ENCODE measurements at places on chromosomes 11 and 22.

DNA sequence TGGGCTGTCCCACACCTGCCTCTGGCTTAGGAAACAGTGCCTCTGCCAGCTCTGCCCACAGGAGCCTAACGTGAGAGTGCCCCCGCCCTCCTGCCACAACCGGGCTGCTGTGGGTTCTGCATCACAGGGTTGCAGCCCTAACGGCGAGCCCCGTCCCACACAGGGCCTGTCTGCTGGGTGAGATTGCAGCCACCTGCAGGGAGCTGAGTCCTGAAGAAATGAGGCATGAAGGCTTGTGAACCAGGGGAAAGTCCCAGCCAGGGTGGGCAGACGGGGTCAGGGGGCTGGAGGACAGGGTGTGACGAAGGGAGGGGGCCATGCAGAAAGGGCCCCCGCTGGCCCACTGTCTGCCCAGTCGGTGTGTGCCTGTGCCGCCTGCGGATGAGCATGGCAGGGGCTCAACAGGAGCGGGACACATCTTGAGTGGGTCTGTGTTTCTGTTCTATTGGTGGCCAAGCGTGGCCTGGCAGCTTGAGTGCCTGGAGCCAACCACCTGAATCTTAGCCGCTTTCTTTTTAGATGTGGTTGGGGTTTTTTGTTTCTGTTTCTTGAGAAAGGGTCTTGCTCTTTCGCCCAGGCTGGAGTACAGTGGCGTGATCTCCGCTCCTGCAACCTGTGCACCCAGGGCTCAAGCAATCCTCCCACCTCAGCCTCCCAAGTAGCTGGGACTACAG lies 38.9 kb downstream of the CTTN start:
- DNase-seq, result no peak

DNA sequence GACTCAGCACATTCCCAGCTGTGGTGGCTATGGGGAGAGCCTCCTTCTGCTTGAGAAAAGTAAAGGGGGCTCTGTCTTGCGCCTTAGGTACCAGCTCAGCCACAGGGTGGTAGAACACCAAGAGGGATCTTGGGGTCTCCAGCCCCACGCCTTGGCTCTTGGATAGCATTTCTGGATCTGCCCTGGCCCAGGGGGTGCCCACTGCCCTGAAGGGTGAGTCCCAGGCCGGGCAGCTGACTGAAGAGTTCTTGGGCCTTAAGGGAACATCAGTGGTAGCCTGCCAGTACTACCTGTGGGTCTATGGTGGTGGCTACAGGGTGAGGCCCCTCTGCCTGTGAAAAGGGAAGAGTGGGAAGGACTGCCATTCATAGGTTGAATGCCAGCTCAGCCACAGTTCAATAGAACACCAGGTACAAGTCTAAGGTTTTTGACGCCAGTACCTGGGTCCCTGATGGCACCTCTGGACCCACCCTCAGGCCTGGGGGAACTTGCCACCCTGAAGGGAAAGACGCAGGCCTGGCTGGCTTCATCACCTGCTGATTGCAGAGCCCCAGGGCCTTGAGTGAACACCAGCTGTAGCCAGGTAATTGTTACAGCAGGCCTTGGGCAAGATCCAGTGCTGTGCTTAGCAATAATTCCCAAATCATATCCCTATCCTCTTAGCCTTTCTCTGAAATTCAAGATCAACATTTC lies 3.9 kb downstream of the CWF19L2 start:
- DNase-seq, result no peak

GRCh38 chr11:69911310-69912160 lies 92.3 kb upstream of the FGF3 start:
- no peak for DNase-seq

- no peak for DNase-seq
These were observed 43.7 kb upstream of the CCDC34 start for GRCh38 chr11:27406498-27407354.

DNA sequence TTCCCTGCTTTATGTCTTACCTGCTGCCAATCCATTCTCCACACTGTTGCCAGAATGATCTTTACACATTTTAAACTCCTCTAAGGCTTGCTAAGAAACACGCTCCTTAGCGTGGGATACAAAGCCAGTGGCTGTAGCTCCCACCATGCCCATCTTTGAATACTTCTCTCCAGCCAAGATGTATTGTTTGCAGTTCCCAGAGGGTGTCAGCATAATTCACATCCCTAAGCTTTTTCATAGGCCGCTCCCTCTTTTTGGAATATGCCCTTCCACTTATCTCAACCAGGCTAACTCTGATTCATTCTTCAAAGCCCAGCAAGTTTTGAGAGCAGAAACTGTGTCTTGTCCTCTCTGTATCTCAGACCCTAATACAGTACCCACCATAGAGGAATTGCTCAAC lies 8.1 kb upstream of the UPK2 start:
- no peak for DNase-seq

DNA sequence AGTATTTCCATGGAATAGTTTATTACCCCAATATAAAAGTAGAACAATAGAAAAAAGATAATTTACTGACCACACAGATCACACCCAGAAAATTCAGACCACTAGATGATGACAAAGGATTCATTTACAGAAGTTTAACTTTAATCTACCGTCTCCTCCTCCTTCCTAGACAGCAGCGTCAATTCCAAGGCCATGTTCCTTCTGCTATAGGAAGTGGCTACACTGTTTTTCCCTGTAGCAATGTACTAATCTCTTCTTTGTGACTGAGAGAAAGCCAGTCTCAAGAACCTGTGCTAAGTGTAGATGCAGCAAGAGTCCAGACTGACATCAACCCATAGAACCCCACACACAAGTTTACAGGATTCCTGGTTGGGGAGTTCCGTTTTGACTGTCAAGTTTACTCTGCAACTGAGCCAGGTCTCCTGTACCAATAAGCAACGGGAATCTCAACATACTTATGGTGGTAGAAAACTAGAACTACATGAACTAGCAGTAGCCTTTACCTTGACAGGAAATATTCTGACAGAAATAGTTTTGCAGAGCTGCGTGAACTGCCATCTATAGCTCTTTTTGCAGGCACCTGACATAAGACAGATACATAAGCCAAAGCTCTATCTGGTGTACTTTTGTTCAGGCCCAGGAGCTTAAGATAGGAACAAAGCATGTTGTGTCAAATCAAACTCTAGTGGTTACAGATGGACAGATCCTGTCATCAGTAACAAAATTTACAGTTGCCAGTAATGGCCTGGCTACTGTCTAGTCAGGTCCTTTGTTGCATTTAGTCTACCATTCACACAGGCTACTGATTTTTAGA lies 42.9 kb downstream of the MRTFA start:
- DNase-seq, result no peak

- DNase-seq, result no peak
These were observed 13.3 kb downstream of the PRR33 start for GRCh38 chr11:1878137-1879031.

DNA sequence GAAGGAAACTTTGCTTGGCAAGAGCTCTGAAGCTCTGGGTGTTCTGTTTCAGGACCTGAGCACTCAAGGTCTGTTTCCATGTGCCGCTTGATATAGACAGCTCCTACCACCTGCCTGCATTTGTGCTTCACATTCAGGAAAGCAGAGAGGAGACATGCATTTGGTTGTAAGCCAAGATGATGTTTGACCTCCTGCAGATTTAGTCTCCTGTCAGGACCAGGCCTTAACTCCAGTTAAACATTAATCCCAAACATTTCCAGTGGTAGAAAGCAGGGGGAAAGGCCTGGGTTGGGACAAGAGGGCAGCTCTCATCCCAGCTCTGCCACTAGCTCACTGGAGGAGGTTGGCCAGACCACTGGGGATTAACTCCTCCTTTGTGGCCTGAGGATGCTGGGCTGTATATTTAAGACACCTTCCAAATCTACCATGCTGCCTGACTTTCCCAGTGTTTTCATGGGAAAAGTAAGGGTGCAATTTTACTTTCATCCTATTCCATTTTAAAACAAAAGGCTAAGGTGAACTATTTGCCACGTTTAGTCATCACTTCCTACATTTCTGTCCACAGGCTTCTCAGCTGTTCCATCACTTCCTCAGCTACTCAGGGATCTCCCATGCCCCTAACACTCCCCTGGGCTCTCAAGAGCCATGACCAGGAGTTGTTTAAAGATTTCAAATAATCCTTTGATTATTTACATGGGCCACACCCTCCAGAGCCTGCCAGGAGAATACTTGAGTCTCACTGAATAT lies 80.9 kb downstream of the INSC start:
- no peak for DNase-seq

- peak; percentile 70 for DNase-seq
These were observed 36.8 kb upstream of the CSTF3 start for GRCh38 chr11:33197915-33198727.

DNA sequence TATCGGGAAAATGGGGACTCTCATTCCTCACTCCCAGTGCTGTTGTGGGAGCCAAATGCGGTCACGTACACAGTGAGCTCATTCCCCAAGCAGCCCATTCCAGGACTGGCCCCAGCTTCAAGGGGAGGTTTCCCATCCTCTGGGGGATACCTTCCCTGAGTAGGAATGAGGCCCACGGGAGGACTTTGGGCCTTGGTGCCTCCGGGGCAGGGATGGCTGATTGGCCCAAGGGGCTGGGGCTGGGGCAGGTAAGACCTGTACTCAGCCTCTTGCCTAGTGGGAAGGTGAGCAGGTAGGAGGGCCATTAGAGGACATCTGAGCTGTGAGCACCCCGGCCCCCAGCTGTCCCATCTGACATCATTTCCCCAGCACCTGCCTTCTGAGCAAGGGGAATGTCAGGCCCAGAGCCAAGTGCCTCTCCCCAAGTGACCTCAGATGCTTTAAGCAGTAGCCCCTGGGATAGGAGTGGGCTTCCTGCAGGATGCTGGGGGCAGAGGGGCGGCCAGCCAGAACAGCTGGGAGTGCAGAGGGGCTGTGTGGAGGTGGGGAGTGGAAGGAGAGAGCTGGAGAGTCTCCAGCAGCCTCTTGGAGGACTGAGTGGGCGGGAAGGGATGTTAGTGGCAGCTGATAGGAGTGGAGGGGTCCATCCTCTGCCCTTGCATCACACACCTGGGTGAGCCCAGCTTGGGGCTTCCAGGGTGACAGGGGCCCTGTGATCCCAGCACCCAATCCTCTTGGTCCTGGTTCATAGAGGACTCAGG lies 58.4 kb downstream of the CD82 start:
- DNase-seq, result no peak

DNA sequence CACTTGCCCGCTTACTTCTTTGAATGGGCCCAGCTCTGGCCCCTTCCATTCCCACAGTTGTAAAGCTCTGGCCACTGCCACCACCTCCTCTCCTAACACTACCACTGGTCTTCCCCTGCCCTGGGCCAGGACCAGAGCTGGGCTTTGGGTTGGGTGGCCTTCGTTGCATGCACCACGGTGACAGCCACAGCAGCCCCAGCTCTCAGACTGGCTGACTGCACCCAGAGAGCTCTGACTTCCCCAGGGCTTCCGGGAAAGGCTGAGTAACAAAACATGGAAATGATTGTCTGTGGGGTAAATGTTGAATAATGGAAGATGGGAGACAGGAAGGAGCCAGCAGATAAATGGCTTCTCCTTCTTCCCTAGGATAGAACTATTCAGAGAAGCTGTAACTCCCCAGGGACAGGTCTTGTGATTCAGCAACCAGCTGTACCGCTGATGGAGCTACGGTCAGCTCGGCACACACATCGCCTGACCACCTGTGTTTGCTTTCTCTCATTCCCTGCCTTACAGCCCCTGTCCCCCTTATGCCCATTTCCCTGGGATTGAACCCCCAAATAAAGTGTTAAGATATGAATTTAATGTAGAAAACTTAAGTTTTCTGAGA lies 27.6 kb downstream of the SCN4B start:
- DNase-seq, result no peak

DNA sequence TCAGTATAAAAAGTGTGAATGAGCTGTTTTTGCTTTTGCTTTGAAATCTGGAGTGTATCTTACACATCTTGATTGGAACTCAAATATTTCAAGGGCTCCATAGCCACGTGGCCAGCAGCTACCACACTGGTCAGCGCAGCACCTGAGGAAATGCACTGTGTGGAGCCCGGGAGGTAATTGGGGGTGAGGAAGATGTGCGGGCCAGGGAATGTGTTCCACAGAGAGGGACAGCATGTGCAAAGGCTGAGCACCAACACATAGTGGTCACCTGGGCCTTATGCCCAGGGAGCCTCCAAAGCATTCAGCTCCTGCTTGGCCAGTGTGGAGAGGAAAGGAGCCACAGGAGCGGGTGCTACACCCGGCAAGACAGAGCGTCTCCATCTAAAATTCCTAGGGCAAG lies 20.8 kb downstream of the RELT start:
- DNase-seq, result no peak

- DNase-seq, result no peak
These were observed 31.7 kb upstream of the GCAT start for GRCh38 chr22:37775785-37776638.

DNA sequence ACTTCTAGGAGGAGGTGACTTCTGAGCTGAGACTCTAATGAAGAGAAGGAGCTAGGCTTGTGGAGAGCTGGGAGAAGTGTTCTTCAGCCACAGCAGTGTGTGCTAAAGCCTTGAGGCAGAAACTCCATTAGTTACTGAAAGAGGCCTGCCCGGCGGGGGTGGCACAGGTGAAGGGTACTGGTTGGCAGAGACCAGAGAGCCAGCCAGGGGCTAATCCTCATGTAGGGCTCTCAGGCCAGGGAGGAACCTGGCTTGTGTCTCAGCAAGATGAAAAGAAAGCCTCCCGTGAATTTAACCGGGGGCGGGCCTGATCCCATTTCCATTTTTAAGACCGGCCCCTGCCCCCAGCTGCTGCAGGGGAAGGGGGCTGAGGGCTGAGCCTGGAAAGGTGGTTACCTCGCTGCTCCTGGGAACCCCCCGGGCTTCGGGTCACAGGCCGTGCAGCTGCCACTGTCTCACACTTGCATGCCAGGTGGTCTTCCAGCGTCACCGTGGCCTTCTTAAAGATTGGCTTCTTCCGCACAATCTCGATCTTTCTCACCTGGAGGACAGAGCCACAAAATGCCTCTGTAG lies 15.0 kb downstream of the PDGFB start:
- no peak for DNase-seq

DNA sequence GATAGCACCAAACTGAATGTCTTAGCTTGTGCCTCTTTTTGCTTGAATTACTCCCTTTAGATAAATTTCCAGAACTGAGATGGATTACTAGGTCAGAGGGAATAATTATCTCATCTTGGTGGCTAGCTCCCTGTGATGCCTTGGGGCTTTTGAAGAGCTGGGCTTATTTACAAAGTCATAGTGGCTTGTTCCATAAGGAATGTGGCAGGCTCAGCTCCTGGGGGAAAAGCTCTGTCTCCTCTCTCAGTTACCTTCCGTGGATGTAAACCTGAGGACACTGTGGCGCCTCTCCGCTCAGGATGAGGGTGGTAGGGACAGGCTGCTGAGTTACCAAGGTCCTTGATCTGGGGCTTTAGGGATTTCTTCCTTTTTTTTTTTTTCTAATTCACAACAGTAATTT lies 121.7 kb downstream of the PARVA start:
- DNase-seq, result no peak

GRCh38 chr11:78605296-78605695 lies 30.6 kb upstream of the NARS2 start:
- no peak for DNase-seq

DNA sequence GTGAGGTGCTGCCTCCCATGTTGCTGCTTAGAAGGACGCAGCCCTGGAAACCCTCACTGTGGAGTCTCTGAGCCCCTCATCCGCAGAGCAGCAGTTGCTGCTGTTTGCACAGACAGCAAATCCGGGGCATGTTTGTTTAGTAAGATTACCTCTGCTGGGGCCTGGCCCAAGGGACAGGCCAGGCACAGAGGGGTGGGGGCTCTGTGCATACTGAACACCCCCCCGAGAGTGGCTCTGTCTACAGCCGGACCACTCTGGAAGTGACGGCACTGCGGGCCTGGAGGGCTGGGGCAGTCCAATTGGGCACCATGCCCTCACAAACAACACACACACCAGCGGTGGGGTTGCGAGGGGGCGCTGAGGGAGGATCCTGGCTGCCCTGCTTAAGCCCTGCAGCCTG lies 22.9 kb upstream of the CCDC188 start:
- DNase-seq, result no peak

GRCh38 chr11:121958971-121959325 lies 157.1 kb downstream of the BLID start:
- no peak for DNase-seq

GRCh38 chr22:37259540-37260029 lies 15.5 kb upstream of the RAC2 start:
- DNase-seq, result no peak
